ENCODE measurements at places on chromosomes 4 and X.

- no peak for DNase-seq
Observed at GRCh38 chr4:181949704-181950312, 293.4 kb upstream of the TENM3 start.

- DNase-seq = peak; percentile 11
Observed at GRCh38 chr4:5712517-5712916, 1.5 kb downstream of the EVC start.

- DNase-seq = no peak
Observed at GRCh38 chr4:41510179-41510578, 27.8 kb upstream of the LIMCH1 start.

DNA sequence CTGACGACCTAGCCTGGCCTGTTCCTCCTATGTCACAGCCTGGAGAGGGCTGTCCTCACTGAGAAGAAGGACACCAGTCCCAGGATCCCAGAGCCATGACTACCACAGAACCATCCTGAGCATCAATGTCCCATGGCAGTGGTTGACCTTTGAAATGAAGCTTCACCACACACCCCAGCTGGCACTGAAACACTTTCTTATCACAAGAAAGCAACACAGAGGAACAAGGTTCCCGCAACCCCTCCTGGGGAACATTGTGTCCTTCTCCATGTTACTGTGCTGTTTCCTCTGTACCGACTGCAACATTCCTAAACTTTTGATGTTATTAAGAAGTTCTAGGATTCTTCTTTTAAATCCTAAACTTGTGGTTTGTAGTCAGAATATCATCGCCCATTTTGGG, 21.2 kb upstream of the FAM156A start:
- no peak for DNase-seq

DNA sequence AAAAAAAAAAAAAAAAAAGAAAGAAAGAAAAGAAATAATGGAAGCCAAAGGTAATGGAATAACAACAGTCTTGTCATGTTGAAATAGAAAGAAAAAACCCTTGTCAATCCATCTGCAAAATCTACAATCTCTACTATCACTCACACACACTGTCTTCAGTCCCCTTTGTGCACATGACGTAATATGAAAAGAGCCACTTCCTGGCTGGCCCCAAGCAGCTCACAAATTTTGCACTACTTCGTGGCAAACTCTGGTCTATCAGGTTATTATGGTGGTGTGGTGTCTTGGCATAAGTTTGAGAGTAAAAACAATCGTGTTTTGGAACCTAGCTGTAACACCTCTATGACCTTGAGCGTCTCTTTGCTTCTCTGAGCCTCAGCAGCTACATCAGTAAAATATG, 8.3 kb upstream of the AFAP1 start:
- no peak for DNase-seq

DNA sequence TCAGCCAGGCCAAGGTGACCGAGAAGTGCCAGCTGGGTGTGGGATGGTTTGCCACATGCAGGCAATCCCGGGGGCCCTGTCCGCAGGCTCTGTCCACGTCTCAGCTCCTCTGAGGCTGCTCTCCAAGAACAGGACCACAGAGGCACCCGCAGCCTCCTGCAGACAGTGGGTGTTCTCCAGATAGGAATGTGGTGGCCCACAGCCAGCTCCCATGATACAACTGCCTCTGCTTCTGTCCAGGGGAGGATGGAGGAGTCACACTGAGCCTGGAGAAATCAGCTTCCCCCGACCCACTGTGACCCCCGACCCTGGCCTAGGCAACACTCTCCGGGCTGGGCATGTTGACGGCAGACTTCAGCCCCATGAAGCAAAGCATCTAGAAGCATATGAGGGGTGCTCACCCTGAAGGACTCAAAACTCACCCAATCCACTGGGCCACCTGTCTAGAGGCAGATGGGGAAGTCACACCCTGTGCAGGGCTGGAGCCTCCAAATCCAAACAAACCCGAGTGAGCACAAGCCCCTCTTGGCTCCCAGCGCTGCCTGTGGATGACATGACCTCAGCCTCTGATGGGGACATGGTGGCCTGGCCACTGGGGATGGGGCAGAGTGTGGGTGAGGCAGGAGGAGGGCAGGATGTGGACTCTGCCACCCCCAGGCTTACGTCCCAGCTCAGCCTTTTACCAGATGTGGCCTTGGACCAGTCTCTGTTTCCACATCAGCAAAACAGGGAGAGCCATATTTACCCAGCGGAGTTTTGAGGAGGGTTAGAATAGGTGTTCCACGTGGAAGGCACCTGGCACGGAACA, 102.3 kb downstream of the PSAPL1 start:
- no peak for DNase-seq

DNA sequence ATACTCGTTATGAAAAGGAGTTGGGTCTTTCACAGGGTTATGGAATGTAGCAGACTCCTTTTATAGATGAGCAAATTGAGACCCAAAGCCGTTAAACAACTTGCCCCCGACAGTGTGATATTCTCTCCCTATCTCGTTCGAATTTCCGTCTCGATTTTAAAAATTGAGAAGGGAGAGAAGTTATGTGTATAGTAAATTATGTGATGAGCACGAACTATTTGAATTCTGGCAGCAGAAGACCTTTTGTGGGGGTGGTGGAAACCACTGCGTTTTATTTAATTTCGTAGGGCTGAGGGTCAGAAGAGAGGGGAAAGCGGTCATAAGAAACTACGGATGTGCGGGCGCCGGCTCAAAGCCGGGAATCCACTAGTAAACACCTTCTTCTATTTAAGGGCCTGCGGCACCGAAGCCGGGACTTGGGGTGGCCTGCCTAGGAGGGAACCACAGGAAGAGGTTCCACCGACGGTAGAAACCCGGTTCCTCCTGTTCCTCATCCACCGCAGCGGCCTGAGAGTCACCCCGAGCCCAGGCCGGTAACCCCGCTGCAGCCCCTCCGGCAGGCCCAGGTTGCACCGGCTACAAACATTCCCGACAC, 1.5 kb upstream of the DDX3X start:
- DNase-seq = no peak

- no peak for DNase-seq
Observed at GRCh38 chr4:28391877-28392276, 1531.2 kb downstream of the STIM2 start.

GRCh38 chr4:2251073-2251794, 9.3 kb upstream of the HAUS3 start:
- no peak for DNase-seq

DNA sequence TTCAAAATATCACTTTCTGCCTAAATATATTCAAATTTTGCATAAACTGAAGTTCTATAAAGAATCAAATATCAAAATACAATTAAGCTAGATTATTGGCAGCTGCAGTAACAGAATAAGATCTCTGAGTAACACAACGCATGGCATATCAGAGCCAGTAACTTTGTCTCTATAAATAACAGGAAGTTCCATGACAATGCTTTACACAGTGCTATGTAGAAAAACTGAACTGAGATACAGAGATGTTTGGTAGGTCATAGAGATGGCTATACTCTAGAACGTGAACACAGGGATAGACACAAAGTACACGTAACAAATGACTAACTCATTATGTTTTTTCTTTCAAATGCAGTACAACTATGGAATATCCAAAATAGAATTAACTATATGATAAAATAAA, 18.2 kb downstream of the UBE2D3 start:
- no peak for DNase-seq

DNA sequence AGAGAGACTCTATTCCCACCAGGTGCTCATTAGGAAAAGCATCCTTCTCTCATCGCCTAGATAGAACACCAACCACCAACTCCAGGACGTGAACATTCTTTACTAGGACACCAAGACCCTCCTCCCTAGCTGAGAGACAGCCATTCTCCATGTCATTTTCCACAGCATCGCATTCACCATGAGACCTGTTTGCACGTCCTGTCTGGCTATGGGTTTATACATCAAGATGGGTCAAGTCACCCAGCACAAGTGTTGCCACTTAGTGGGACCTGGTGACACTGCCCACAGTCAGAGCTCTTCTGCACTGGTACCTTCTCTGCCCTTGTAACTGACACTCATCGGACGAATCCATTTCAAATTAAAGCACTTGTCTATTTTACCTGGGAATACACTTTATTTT, 17.5 kb downstream of the LRP2BP start:
- no peak for DNase-seq

DNA sequence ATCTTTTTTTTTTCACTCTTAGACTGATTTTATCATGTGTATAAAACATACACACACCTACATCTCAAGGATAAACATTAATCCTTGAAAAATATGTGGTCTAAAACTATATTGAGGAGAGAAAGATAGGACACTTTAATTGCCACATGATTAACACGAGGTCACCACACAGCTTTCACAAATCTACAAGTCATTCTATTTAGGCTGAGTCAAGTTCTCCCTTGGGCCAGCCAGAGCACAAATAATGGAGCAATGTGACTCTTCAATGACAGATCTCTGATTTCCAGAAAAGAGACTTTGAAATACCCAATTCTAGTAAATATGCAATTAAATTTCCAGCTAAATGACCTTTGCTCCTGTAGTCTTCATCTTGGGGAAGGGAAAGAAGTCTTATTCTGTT, 12.9 kb upstream of the ADH4 start:
- DNase-seq = no peak

DNA sequence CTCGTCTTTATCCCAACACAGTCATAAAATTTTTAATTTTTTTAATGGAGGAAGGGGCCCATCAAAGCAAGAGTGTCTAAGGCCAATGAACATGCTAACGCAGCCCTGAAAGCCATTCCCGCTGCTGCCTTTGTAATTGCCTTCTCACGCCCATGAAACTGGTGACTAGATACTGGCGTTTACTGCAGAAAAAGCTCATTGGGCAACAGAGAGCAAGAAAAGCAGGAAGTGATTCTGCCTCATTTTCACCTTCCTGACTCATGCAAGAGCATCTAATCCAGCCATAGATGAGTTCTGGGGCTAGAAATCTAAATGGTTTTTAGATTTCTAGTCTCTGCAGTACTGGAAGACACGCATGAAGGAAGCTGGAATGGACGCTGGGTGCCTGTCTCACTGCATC, 72.5 kb downstream of the ANXA3 start:
- DNase-seq = no peak

DNA sequence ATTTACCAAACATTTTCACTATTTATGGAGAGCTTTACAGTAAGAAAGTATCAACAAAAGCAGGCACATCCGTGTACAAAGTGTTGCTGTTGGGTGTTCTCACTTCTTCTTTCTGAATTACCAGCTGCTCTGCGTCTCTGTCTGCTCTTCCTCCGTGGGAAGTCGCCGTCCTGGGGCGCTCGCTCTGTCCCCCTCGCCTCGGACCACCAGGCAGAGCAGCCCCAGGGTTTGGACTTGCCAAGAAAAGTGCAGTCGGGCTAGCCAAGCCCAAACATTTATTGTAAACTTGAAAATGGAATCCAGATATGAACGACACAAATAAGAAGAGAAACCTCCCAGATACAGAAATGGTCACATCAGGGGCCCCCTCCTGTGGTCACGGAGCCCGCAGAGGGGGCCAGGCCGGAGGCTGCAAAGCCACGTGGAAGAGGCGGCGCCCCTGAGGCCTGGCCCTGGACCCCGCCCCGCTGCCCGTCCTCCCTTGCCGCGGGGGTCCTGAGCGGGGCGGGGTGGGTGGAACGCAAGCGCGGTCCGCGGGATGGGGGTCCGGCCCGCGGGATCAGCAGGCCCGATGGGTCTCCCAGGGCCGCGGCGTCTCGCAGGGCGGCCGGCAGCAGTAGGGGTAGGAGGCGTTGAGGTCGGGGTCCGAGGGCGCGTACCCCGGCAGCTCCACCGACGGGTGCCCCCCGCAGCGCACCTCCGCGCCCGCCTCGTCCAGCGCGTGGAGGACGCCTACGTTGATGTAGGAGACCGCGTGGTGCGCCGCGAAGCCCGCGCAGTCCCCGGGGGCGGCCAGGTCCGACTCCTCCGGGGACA, 1.5 kb downstream of the TMEM271 start:
- no peak for DNase-seq

DNA sequence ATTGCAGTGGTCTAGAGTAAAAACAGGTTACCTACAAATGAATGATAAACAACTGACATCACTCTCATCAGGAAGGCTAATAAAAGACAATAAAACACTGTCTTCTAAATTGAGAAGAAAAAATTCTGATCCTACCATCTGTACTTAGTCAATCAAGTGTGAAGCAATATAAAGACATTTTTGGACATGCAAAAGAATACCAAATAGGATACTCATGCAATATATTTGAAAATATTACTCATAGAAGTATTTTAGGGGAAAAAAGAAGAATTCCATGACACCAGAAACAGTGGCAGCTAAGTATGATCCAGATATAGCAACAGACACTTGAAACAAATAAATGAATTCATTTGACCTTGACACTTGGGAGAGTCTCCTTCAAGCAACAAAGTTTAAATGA, 63.8 kb upstream of the FAM120C start:
- no peak for DNase-seq

GRCh38 chr4:163694385-163694784, 199.9 kb downstream of the TMA16 start:
- DNase-seq = no peak

- no peak for DNase-seq
Observed at GRCh38 chrX:105543283-105543682, 279.1 kb upstream of the NRK start.

DNA sequence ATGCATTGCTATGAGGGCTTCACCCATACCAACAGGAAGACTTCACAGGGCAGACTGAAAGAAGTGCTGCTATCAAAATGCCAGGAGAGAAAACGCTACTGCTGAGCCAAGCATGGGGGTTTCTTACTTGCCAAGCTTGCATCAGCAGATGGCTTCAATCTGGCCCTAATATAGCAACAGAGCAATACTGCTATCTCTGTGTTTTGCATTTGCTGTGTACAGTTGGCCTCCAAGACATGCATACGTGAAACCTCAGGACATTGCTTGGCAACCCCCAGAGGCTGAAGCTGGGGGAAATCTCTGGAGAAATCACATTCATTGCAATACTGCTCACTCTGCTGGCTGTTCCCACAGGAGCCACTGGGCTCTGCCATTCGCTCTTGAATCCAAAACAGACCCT, 127.2 kb upstream of the GPC4 start:
- DNase-seq = no peak

- no peak for DNase-seq
Observed at GRCh38 chr4:186623546-186623945, 68.2 kb upstream of the MTNR1A start.

- peak; percentile 66 for DNase-seq
Observed at GRCh38 chrX:65034668-65035445, 58.6 kb upstream of the ZC4H2 start.

DNA sequence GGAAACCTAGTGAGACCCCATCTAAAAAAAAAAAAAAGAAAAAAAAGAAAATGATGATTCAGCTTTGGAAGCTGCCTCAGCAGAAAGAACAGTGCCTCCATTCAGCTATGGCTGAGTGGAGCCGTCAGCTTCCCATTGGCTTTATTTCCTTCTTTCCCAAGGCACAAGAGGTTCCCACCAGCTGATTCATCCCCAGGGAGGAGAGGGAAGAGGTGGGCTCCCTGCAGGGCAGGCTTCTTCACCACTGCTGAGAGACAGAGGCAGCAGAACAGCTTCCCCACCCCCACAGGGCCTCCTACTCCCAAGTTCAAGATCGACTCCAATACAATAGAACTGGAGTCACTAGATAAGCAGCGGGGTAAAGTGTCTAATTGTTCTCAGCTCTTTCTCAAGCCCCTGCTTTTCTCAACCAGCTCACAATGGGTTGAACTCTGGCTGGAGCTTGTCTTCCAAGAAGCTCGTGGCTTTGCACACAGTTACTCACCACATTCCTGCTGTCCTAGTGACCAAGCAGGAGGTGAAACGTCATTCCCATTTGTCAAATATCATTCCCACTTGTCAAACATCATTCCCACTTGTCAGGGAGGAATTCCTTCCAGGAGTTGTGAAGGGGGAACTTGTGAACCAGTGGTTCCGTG, 47.8 kb downstream of the FHDC1 start:
- DNase-seq = no peak

GRCh38 chr4:38150766-38151165, 190.6 kb downstream of the PTTG2 start:
- DNase-seq = no peak

All from stimulated activated CD4-positive, alpha-beta T cell treated with anti-CD3 and anti-CD28 coated beads, Interleukin-12 subunit alpha, Interleukin-12 subunit beta, amount 100 ng/mL, for 24 hours (primary cell).